ENCODE measurements at places on chromosomes 13 and 19.
A peak's percentile ranks its signal among the peaks of the same experiment; 100 is the strongest.

DNA sequence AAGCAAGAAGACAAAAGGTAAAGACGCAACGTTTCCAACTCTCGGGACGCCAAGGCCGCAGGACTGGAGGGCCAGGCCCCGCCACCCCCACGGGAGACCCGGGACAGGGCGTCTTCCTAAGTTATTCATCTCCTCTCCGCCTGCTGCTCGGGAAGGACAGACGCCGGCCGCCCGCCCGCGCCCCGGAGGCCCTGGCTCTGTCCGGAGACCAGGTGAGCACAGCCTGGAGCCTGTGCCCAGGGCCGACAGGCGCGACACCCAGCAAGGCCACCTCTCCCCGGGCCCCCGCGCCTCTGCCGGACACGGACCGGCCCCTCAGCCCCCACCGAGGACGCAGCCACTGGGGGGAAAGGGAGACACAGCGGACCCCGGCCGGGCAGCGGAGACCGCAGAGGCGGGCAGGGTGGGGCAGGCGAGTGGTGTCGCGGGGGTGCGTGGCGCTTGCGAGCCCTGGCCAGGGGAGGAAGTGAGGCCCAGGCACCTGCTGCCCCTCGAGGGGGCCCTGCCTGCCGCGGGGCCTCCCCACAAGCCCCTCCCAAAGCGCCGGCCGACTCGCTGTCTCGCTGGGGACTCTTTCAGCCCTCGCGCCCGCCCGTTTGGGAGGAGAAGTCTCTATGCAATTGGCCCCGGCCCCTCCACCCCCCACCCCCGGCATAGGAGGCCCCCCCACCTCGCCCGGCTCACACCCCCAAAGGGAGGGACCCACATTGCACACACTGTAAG is 17.2 kb downstream of the SMIM24 start:
- no peak for DNase-seq

- DNase-seq = peak; percentile 86
Observed at GRCh38 chr13:32639502-32640105, 53.4 kb downstream of the PDS5B start.

- DNase-seq = no peak
Observed at GRCh38 chr13:93151277-93151676, 75.3 kb upstream of the GPC6 start.

- DNase-seq = peak; percentile 56
Observed at GRCh38 chr13:110714797-110715394, 1.4 kb downstream of the ING1 start.
